ENCODE measurements at places on chromosomes 4 and X.

- DNase-seq: peak; percentile 53
Measured at GRCh38 chr4:173171098-173171497, 2.5 kb downstream of the GALNT7 start.

- no peak for DNase-seq
Measured at GRCh38 chr4:128309585-128309984, 22.0 kb upstream of the PGRMC2 start.

GRCh38 chr4:46425775-46426400 lies 36.0 kb upstream of the GABRA2 start:
- peak; percentile 75 for DNase-seq

- no peak for DNase-seq
Measured at GRCh38 chr4:165379678-165380064, 863 bp downstream of the CPE start.

DNA sequence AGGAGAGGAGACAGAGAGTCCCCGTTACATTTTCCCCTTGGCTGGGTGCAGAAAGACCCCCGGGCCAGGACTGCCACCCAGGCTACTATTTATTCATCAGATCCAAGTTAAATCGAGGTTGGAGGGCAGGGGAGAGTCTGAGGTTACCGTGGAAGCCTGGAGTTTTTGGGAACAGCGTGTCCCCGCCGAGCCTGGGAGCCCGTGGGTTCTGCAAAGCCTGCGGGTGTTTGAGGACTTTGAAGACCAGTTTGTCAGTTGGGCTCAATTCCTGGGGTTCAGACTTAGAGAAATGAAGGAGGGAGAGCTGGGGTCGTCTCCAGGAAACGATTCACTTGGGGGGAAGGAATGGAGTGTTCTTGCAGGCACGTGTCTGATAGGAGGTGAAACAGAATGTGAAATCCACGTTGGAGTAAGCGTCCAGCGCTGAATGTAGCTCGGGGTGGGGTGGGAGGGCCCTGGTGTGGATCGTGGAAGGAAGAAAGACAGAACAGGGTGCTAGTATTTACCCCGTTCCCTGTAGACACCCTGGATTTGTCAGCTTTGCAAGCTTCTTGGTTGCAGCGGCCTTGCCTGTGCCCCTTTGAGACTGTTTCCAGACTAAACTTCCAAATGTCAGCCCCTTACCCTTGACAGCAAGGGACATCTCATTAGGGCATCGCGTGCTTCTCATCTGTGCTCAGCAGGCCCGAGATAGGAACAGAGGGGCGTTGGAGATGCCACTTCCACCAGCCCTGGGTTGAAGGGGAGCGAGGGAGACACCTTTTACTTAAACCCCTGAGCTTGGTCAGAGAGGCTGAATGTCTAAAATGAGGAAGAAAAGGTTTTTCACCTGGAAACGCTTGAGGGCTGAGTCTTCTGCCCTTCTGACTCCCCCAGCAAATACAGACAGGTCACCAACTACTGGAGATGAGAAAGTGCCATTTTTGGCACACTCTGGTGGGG lies 2.7 kb downstream of the SHOX start:
- DNase-seq: no peak

GRCh38 chrX:67346225-67346624 lies 197.6 kb upstream of the AR start:
- DNase-seq: no peak

GRCh38 chr4:182272151-182272550 lies 28.9 kb downstream of the TENM3 start:
- no peak for DNase-seq

GRCh38 chr4:130563889-130564418 lies 1468.0 kb downstream of the C4orf33 start:
- DNase-seq: no peak

- peak; percentile 60 for DNase-seq
Measured at GRCh38 chr4:177108708-177109107, 201.0 kb upstream of the NEIL3 start.

DNA sequence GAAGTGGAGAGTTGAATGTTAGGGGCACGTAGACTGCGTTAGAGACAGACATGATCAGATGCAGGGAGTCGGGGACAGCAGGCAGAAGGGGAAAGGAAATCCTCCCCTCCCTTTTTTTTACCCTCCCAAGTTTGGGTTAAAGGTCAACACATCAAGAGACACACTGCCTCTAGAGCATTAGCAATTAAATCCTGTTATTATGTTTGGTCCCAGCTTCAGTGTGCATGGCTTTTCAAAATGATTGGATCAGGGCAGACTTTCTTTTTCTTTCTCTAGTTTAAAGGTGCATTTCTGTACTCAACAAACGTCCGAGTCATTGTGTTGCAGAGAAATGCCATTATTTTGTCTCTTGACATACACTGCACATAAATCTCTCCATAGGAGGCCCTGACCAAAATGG lies 63.9 kb downstream of the USP26 start:
- DNase-seq: no peak

DNA sequence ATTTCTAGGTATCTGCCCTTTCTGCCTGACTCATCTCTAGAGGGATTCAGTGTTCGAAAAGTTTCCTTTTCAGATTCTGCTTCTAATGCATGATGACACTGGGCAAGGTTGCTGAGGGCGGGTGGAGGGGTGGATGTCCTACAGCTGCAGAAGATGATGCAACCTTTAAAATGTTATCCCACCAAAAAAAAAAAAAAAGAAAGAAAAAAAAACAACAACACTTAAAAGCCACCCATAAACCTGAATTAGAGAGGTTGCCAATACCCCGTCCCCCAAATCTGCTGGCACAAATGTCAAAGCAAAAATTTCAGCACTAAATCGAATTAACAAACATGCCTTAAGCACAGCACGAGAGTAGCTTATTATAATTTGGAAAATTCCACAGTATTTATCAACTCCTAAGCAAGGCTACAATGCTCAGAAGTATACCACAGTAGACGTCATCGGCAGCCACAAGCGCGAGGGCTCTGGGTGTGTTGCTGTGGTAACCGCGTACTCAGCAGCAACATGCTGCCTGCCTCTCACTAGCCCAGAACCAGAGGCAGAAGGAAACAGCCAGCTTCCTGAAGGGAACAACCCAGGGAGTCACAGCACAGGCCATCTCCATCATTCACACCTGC lies 167.5 kb upstream of the MAP3K15 start:
- peak; percentile 93 for DNase-seq

- DNase-seq: peak; percentile 82
Measured at GRCh38 chr4:82643994-82644733, 82.4 kb upstream of the TMEM150C start.

DNA sequence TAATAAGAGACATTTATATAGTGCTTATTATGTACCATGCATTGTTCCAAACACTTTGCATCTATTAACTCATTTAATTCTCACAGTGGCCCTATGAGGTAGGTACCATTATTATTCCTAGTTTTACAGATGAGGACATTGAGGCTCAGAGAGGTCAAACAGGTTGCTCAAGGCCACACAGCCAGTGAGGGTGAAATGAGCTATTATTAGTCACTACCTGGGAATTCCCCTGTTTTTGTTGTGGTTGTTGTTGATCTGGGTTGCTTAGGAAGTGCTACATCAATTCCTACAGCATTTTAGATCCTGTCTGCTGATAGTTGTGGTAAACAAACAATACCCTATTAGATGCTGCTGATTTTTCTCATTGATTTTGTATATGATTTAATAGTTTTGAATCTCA lies 41.2 kb downstream of the APLN start:
- DNase-seq: no peak

DNA sequence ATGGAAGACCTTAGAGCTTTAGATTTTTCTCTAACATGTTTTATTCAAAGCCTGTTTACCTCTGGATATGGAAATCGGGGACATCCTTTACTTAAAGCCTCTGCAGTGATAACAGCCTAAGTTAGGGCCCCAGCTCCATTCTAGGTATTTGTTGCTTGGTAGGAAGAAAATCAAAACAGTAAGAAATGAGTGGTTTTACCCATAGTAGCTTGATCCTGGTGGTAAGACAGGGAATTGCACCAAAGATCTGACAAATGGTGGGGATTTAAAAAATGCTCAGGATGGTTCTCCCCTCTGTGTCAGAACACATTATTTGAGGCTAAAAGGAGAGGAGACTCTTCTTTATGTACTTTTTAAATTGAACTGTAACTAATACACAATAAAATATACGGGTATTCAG lies 52.4 kb downstream of the AFF2 start:
- no peak for DNase-seq

DNA sequence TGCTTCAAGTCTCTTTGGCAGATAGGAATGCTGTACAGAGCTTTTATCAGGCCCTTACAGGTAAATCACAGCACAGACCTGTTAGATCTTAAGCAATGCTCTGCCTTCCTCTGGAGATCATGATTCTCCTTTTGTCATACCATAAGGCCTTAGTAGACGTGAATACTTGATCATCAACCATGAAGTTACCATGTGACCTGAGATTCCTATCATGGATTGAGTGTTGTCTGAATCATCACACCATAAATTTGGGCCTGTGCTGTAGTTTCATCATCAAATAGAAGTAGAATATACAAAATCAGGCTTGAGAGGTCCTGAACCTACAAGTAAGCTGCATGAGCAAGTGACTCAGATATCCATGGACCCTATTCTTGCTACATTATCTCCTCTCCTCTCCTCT lies 466.8 kb upstream of the INTU start:
- DNase-seq: peak; percentile 65

DNA sequence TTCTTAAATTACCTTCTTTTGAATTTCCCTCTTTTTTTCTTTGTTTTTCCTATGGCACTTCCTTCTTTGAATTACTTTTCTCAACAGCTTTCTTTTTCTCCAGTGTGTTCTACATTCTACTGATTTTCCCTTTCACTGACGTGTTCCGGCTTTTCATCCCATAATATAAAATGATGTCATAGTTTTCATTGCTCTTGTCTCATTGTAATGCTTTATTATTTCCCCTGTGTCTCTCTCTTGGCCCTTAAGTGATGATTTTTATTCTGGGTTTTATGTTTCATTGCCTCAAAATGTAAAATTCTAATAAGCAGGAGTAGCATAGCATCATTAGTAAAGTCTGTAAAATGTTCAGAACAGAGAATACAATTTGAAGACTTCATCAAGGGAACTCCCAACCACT lies 299.3 kb downstream of the KCTD8 start:
- no peak for DNase-seq

DNA sequence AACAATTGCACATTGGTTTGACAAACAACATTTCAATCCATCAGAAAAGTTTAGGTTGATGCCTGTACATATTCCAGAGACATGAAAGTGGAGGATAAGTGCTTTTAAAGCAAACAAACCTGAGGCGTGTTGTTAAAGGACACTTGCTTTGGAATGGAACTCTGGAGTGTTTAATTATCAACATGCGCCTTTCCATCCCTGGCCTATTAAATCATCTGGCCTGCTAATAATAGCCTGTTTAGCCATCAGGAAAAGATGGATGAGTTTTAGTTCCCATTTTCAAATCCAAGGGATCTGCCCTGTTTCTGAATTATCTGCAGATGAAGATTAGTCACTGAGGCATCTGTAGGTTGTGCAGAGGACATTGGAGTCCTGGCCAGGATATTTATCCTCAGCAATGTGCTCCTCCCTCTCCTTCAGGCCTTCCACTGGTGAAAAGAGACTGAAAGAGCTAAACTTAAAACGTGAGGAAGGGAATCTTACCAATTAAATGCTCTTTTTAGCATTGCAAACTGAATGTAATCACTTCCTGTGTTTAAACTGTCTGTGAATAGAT lies 388.9 kb downstream of the PPARGC1A start:
- no peak for DNase-seq

DNA sequence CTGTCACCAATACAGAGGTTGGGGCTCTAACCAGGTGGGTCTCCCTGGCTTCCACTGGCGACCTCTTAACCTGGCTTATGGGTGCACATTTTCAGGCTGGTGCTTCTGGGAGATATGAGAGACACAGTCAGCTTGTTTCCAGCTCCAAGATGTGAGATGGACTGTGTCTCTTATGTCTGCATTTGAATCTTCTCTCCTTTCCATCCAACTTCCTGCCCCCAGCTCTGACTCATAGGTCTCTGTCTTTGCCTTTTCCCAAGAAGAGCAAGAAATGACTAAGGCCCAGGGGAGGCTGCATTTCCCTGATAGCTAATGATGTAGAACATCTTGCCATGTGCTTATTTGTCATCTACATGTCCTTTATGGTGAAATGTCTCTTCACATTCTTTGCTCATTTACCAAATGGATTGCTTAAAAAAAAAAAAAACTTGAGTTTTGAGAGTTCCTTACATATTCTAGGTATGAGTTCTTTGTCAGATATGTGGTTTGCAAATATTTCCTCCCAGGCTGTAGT lies 3.2 kb upstream of the UXT start:
- peak; percentile 98 for DNase-seq

DNA sequence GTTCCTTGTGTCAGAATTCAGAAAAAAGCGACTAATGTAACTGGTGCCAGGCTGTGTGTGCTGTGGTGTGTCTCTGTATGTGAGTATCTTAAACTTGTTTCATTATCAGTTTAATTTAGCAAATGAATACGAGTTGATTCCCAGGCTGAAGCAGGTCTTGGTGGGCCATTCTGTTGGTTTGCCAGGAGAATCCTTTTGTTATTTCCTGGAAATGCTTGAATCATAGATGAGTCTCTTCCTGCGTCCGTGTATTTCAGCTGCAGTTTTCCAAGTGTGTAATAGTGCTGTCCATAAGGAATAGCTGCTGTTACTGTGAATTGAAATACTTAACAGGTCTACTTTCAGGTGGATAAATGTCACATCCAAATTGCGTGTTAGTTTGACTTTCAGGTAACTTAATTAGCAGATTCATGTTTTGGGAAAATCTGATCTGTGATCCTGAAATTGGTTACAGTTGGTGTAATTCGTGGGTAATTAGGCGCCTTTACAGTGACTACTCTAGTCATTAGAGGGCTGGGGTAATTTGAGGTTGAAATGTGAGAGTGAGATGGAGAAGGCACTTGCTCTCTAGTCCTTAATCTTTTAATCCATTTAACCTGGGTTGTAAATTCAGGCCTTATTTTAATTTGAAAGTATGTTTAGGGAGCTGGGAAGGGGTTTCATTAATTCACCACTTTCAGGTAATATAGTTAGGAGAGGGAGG lies 23.8 kb downstream of the TMEM131L start:
- DNase-seq: peak; percentile 44

- no peak for DNase-seq
Measured at GRCh38 chr4:148964456-148964855, 522.2 kb upstream of the NR3C2 start.

- no peak for DNase-seq
Measured at GRCh38 chrX:148620023-148620422, 119.6 kb downstream of the AFF2 start.

GRCh38 chr4:31366041-31366440 lies 645.9 kb downstream of the PCDH7 start:
- peak; percentile 37 for DNase-seq

GRCh38 chr4:16035843-16036242 lies 48.0 kb downstream of the PROM1 start:
- DNase-seq: no peak

- peak; percentile 0 for DNase-seq
Measured at GRCh38 chrX:148947399-148947975, 447.1 kb downstream of the AFF2 start.

Data from fibroblast of mammary gland (primary cell).